AML-193 (cell line): ENCODE measurements at places on chromosomes 1 and 21.

- DNase-seq: no peak
Observed at GRCh38 chr1:205664399-205665017, 15.8 kb downstream of the SLC45A3 start.

- DNase-seq: no peak
Observed at GRCh38 chr1:187294421-187295201, 465.9 kb downstream of the PLA2G4A start.

GRCh38 chr1:197674286-197674685 lies 101.0 kb downstream of the DENND1B start:
- DNase-seq: no peak

DNA sequence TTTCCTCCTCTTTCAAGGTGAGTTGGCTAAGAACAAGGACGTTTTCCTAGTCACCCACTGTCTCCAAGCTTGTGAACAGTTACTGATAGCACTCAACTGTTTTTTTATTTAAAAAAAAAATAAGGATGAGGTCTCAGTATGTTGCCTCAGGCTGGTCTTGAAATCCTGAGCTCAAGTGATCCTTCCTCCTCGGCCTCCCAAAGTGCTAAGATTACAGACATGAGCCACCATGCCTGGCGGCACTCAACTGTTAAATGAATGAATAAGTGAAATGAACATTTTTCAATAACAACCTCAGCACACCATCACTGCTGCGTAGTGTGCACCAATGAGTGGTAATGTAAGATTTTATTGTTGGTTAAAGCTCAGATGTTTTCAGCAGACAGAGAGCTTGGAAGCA lies 214.1 kb upstream of the NRIP1 start:
- no peak for DNase-seq
